ENCODE measurements at places on chromosomes 7 and 10.

DNA sequence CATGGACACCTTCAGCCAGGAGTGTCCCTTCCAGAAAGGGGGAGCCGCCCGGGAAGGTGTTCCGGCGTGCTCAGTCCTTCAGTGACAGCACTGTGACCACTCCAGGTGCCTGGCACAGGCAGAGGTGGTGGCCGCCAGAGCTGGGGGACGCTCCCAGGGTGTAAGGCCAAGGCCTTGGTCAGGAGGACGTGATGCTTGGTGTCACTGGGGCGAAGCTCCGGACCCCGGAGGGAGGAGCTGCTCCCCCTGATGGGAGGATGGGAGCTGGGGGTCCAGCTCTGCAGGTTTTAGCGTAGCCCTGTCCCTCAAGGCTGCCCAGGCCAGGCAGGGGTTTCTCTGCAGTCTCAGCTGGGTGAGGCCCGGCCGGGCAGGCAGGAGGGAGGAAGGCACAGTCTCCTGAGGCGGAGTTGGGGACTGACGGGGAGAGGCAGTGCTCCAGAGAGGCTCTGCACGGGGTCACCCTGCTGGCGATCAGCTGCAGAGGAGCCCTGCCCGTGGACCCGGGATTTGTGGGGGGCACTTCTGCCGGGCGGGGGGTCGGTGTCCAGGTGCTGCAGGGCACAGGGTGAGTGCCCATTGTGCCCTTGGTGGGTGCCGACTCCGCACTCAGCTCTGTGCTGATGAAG, 56.5 kb upstream of the DNAJB6 start:
- DNase-seq: no peak

- no peak for DNase-seq
Measured at GRCh38 chr7:33632840-33633525, 272.4 kb upstream of the BMPER start.

DNA sequence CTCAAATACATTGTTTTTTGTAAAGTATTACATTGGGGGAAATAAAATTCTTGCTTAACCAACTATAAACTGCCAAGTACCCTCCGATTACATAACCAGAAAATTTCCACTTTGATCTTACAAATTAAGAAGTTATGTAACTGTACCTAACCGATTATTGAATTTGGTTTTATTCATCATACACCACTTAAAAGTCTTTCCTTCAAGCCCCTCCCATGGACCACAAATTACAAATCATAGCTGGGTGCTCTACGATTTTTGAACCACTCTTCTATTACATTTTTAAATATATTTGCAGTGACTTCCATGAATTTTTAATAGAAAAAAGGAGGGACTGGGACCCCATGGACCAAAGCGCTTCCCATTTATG, 630 bp downstream of the ZNF680 start:
- no peak for DNase-seq

- no peak for DNase-seq
Measured at GRCh38 chr10:132011445-132011844, 29.7 kb upstream of the BNIP3 start.

DNA sequence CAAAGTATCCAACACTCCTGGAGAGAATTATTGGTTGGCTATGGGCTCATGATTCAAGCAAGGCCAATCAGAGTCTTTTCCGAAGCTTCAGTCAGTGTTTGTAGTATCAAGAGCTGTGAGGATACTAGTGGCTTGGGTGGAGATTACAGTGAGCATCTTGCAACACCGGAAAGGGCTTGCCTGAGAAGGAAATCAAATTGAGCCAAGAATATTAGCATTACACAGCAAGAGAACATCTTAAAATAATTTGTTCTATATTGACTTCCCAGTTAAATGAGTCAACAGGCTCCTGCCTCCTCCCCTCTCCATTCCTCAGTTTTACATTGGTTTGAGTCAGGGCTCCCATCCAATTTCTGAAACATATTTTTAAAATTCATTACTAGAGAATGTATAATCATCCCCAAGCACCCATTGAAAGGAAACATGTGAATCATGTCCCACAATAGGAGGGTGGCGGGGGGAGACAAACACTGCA, 127.4 kb downstream of the ELAPOR2 start:
- DNase-seq: no peak

- no peak for DNase-seq
Measured at GRCh38 chr10:103709341-103709920, 145.9 kb downstream of the SH3PXD2A start.

GRCh38 chr10:32149252-32149955, 93.2 kb upstream of the KIF5B start:
- DNase-seq: no peak

- DNase-seq: no peak
Measured at GRCh38 chr10:55091691-55092328, 290.8 kb upstream of the PCDH15 start.

DNA sequence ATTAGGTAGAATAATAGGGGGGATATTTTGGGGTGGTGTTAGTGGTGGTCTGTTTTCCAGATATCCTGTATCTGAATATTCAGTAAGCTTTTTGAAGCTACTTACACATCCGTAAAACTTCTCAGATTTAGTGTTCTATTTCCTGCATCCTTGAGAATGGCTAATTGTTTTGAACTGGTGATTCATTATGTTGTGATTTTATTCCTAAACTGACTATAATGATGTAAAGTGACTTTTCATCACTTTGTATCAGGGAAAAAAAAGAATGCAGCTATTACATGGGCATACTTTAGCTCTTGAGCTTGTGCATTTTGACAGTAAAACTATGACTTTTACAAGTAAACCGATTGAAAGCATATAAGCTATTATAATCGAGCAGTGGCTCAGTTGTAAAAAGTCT, 18.2 kb downstream of the WAC start:
- no peak for DNase-seq

DNA sequence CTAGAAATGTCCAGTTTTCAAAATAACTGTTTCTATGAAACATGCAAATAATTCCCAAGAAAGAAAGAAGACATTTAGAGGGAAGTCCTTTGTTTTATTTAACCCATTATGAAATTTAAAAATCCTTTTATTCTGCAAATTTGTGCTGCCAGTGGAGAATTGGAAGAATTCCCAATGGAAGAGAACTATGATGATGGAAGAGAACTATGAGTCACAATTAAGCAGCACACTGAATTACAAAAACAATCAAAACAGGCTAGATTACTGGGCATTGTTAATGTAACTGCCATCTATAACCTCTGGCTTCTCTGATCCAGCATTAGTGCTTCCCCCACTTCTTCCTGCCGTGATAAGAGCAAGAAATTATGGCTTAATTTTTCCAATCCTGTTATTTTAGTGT, 126.2 kb upstream of the FEZF1 start:
- no peak for DNase-seq

DNA sequence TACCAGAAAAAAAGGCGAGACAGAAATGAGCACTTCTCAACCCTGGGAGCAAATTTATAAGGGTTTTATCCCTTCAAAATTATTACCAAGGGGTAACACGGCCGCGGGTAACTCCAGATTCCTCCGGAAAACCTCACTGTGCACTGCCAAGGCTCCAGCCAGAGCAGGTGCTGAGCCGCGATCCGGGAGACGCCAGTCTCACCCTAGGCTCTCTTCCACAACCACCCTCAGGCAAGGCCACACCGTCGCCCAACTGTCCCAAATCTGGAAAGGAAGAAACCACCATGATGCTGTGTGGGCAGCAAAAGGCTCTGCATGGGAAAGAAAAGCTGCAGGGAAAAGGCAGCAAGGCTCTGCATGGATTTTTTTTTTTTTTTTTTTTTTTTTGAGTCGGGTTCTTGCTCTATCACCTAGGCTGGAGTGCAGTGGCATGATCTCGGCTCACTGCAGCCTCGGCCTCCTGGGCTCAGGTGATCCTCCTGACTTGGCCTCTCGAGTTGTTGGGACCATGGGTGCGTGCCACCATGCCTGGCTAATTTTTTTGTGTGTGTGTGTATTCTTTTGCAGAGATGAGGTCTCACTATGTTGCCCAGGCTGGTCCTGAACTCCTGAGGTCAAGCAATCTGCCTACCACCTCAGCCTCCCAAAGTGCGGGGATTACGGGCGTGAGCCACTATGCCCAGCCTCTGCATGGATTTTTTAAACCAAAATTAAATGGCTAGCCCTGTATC, 39.0 kb downstream of the MAD1L1 start:
- no peak for DNase-seq

GRCh38 chr10:14598809-14599764, 175.6 kb downstream of the FAM107B start:
- DNase-seq: no peak

GRCh38 chr7:106568680-106569499, 92.1 kb downstream of the CCDC71L start:
- DNase-seq: no peak

GRCh38 chr10:9625304-9625703, 1392.4 kb upstream of the CELF2 start:
- DNase-seq: no peak

DNA sequence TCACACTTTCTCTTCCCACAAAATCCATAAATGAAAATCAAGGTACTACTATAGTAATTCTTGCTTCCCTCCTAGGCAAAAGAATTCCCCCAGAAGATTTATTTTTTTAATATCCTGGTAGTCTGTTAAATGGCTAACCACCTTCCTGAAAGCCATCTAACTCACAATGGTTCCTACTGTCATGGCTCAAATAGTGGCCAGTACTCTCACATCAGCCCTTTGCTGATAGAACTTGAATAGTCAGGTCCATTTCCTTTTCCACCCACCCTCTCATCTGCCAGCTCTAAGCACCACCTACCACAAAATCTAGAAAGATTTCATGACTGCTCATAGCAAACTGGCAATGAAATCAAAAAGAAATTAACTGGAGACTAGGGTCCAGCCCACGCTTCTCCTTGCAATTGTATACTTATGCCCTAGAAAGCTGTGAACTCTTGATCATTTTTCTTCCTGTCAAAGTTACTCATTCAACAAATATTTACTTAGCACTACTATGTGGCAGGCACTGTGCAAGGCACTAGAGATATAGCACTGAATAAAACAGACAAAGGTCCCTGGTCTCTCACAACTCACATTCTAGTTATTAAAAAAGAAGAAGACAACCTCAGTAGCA, 60.4 kb downstream of the ARMH3 start:
- DNase-seq: no peak

GRCh38 chr10:131701131-131701947, 199.5 kb upstream of the PPP2R2D start:
- no peak for DNase-seq

- DNase-seq: no peak
Measured at GRCh38 chr7:144834641-144835144, 1.2 kb downstream of the TPK1 start.

GRCh38 chr10:112148331-112148730, 35.2 kb downstream of the GPAM start:
- no peak for DNase-seq

DNA sequence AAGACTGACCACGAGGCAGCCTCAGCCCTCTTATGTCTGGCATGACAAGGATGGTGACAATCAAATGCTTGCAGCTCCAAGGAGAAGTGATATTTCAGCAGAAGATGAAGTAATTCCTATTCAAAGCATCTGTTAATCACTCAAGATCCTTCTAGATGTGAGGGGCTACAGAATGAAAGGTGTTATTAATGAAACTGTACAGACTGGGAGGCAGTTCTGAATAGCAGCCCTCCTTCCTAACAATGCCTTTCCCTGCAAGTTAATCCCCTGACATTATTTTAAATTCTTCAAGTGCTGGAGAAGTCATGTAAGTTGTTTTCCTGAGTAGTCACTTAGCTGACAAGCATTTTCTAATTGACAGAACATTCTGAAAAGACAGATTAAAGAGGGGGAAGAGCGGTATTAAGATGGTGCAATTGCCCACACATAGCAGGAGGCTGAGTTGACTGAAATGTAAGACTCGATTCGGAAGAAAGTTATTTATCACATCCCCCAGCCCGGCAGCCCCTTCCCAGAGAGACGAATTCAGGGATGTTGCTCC, 300.8 kb downstream of the GRID1 start:
- DNase-seq: no peak

DNA sequence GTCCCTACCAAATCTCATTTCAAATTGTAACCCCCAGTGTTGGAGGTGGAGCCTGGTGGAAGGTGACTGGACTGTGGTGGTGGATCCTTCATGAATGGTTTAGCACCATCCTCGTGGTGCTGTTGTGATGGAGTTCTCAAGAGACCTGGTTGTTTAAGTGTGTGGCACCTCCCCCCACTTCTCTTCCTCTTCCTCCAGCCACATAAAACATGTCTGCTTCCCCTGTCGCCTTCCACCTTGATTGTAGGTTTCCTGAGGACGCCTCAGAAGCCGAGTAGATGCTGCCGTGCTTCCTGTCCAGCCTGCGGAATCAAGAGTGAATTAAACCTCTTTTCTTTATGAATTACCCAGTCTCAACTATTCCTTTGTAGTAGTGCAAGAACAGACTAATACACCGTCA, 21.0 kb downstream of the GRB10 start:
- DNase-seq: no peak

DNA sequence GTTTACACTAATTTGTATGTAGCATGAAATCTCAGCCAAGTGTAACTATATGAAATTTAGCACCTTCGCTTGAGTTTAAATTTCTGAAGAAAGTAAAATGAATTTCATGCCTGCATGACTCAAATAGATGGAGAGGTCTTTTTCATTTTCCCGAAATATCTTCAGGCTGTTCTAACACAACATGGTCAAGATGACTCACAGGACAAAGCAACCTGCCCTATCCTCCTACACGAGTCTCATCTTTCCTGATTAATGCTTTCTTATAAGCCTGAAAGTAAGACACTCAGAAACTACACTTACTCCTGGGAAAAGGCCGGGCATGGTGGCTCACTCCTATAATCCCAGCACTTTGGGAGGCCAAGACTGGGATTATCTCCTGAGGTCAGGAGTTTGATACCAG, 41.2 kb downstream of the CH25H start:
- DNase-seq: no peak

DNA sequence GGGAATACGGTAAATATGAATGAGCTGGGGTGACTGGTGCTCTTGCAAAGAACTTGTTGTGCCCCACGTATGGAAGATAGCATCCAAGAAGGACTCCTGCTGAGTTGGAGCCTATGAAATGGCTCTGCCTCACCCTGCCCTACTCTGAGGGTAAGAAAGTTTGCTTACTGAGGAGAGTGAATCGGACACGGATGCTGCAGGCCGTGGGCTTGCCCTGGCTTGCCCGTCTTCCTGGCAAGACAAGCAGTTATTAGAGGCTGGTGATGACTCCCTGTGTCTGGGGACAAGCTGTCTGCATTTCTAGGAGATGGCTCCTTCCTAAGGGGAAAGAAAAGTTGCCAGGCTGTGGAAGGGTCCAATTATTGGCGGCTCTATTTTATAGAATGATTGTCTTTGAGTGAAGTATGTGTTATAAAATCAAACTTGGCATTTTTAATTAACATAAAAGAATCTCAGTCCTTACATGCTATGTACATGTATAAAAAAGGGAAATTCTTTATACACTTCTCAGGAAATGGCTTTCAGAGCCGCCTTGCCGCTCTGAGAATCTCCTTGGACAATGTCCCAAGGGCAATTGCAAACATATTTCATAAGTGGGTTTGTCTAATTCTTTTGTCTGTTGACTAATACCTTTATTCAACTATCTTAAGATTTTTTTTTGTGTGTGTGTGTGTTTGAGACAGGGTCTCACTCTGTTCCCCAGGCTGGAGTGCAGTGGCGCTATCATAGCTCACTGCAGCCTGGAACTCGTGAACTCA, 64.6 kb downstream of the CYP26A1 start:
- DNase-seq: no peak

DNA sequence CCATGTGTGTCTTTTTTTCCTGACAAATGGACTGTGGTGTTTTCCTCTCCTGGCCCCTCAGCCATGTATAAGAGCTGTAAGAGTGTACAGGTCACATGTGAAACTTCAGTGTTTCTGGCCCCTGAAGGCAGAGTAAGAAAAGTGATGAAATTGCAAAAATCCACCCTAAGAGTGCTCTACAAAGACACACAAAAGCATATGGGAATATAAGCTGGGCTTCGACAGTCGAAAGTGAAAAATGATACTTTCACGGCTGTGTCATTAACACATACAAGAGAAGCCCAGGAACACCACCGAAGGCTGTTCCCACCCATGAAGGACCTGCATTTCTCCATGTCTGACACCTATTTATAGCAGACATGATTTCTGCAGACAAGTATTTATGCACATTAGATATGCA, 192.2 kb downstream of the PARD3 start:
- DNase-seq: no peak

Data from stimulated activated CD4-positive, alpha-beta T cell treated with anti-CD3 and anti-CD28 coated beads, Interleukin-1b, Interleukin-23, amount 100 ng/mL, for 1 hour (primary cell).